CD8-positive, alpha-beta T cell (primary cell): ENCODE measurements at places on chromosomes 7 and 10.

DNA sequence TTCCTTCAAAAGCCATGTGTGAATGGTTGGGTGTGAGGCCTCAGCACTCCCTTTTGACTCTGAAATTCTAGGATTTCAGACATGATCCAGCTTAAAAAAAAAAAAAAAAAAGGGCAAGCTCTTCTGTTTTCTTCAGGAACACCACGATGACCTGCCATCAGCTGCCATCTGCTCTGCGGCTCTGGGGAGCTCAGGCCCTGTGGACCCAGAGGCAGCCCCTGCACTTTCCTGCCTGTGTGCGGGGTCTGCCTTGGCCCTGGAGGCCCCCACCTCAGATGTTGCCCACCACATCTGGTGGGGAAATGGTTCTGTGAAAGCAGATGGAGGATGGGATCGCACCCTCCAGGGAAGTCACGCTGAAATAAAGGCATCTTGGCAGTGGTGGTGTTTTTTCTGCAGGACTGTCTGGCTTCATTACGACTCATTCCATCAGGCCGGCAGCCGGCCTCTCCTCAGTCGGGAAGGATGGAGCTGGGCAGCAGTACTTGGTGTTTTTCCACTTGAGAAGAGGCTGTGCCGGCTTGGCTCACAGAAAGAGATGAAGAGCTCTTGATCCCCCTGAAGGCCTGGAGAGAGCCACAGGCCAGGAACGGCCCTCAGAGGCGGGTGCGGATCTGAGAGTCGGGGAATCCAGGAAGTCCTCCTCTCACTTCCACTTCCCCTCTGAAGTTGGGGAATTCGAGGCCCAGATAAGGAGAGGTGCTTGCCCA lies 66.1 kb upstream of the AQP1 start:
- no peak for DNase-seq

GRCh38 chr7:131145026-131145425 lies 182.7 kb upstream of the MKLN1 start:
- DNase-seq: no peak

- DNase-seq: no peak
These were observed 98.6 kb downstream of the DNAJC1 start for GRCh38 chr10:21904930-21905329.

DNA sequence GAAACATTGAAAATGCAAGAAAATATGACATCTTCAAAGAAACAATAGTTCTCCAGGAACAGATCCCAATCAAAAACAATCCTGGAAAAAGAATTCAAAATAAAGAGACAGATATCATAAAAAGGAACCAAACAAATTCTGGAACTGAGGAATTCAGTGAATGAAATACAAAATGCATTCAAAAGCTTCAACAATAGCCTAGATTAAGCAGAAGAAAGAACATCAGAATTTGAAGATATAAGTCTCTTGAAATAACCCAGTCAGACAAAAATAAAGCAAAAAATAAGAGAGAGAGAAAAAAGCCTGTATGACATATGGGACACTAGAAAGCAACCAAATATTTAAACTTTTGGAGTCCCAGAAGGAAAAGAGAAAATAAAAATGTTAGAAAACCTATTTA lies 60.3 kb downstream of the MINPP1 start:
- DNase-seq: no peak

DNA sequence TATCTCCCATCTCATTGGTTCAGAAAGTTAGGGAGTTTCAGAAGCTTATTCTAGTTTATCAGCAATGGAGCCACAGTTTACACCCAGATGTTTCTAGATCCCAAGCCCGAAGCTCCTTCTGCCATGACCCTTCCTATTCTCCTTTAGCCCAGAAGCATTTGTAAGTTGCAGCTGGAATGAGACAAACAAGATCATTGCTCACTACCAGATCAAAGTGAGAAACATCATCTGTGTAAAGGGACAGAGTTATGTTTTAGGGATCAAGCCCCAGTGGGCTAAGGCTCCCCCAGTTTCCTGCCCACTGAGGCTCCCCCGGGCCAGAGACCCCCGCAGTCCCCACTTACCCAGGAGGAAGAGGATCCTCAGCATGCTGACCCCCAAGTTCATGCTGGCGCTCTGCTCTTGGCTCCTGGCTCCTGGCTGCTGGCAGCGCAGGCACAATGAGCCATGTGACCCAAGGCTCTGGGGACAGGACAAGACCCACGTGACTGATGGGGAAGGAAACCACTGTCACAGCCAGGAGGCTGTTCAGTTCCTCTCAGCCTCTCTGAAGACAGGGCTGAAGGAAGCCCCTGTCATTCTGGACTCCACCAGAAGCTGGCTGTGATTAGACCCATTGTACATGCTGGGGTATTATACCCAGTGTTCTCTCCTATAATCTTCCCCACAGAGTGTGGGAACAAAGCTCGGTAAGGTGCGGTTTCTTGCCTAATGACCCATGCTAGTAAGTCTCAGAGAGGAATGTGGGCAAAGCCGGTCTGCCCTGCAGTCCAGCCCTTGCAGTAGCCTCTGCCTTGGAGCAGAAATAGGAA lies at the start of gene TMEM273:
Gene TMEM273, minus strand, starts transcription at position 442 of the 812 bp plus-strand sequence. Its CDS starts 55 bp downstream, at position 387.
- peak; percentile 43 for DNase-seq

DNA sequence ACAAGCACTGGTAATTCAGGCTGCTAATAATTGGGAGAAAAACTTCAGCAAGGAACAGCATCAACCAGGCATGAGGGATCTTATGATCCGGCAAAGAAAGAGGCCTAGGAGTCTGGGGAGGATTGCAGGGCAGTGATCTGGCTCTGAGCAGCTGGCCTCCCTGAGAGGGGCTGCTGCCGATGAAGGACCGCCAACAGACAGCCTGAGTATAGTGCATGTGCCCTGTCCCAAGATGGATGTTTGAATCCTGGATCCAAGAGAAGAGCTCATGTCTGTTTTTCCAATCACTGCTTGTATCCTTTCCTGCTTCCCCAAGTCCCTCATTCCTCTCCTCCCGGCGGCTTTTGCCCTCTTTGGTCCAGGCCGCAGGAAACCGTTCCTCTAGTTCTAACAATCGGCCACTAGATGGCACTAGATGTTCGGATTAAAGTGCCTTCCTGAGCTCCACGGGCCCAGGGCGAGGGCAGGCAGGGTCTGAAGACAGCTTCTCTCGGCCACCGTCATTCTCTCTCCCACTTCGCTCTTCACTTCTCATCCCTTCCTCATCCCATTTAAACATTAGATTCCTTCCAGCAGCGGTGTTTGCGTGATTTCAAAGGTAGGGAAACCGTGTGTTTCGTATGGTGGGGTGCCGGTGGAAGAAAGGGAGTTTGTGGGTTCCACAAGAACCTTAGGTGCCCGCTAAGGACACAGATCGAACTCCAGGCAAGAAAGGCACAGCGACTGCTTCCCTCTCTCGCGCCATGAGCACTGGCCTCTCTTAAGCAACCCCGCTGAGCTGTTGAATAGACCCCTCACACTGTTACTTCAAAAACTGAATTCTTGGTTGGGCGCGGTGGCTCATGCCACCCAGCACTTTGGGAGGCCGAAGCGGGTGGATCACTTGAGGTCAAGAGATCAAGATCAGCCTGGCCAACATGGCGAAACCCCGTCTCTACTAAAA lies 82.4 kb downstream of the ADCYAP1R1 start:
- peak; percentile 48 for DNase-seq

- DNase-seq: no peak
These were observed 128.7 kb upstream of the CXCL12 start for GRCh38 chr10:44513591-44513990.

DNA sequence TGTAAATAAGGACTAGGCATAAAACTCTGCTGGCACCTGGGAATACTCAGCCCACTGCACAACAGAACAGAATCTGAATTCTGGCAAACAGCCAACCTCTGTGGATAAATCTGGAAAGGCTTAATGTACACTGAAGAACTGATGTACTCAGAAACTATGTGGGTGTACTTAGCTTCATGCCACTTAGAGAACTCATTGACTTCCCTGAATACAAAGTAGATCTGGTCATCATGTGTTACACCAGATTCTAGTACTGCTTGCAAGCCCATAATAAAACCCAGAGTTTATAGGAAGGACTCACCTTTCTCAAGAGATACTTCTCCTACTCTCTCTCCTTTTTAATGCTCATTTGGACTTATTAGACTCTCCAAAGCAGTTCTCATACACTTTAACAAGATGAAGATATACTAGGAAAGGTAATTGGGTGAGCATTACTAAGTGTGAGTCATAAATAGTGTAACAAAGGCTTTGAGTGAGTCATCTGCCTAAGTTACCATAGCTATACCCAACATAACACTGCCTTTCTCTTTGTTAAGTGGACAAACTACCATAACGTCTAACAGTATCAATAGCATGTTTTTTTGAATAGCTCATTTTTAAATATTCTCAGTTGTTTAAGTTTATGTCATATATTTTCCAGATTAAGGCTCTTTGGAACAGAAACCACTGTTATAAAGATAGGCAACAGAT lies 309.1 kb downstream of the MDFIC start:
- DNase-seq: peak; percentile 20

GRCh38 chr7:138345567-138345966 lies 114.5 kb upstream of the TRIM24 start:
- no peak for DNase-seq

GRCh38 chr10:3624367-3624766 lies 160.6 kb downstream of the KLF6 start:
- DNase-seq: no peak

GRCh38 chr7:143016996-143017395 lies 9.9 kb downstream of the OR9A2 start:
- no peak for DNase-seq

DNA sequence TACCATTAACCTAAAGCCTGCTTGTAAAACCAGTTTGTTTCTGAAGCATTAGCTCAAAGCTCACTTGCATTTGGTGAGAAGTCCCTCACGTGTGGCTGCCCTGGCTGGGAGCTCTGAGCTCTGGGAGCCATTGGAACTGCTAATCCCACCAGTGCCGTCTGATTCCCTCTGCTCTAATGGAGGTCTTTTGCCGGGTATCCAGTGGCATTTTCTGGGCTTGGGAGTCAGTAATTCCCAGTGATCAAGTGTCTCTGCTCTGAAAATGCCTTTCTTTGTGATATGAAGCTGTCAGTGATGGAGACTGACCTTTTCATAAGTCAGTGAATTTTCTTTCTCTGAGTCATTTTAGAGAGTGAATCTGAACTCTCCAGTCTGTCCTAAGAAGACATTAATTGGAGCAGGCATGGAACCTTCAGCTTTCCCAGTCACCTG lies 36.9 kb upstream of the FAM20C start:
- no peak for DNase-seq

DNA sequence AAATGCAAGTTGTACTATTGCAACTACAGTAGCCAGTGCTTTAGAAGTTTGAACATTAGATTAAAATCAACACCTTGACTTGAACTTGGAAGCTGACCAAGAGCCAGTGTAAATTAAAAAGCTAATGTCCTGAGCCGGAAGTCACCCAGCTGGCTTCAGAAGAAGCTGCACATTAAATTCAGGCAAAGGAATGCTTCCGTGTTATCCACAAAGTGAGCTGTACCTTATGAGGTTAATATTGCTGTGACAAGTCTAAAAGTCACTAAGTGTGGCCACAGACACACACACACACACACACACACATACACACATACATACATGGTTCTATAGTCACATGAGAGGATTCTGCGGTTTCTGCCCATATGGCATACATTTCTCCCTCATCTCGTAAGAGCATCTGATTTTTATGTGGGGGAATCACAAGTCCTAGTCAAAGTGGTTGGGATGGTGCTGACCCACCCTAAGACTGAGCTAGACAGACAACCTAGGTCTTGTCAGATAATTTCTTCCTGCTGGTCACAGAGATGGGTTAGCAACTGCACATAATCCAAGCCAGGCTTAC lies 612.9 kb downstream of the SORCS1 start:
- DNase-seq: no peak

- no peak for DNase-seq
These were observed 27.7 kb downstream of the CC2D2B start for GRCh38 chr10:95935429-95935828.

- DNase-seq: no peak
These were observed 348.6 kb downstream of the ANKRD7 start for GRCh38 chr7:118573085-118573484.

DNA sequence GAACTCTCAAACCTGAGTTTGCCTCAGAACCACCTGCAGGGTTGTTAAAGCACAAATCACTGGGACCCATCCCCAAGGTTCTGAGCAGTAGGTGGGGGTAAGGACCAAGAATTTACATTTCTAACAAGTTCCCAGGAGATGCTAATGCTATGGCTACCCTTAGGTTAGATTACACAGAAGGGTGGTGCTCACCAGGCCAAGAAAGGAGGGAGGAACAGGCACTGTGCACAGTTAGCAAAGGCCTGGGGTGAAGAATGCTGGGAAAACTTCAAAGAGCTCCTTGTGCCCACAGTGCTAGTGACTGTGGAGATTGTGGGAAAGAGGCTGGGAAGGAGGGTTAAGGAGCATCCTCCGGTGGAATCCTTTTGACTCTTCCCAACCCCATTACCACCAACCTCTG lies 8.7 kb upstream of the PRSS2 start:
- no peak for DNase-seq

- peak; percentile 71 for DNase-seq
These were observed 214.0 kb upstream of the KLF14 start for GRCh38 chr7:130947792-130948580.

GRCh38 chr7:20577441-20578071 lies 37.9 kb upstream of the ABCB5 start:
- DNase-seq: no peak

DNA sequence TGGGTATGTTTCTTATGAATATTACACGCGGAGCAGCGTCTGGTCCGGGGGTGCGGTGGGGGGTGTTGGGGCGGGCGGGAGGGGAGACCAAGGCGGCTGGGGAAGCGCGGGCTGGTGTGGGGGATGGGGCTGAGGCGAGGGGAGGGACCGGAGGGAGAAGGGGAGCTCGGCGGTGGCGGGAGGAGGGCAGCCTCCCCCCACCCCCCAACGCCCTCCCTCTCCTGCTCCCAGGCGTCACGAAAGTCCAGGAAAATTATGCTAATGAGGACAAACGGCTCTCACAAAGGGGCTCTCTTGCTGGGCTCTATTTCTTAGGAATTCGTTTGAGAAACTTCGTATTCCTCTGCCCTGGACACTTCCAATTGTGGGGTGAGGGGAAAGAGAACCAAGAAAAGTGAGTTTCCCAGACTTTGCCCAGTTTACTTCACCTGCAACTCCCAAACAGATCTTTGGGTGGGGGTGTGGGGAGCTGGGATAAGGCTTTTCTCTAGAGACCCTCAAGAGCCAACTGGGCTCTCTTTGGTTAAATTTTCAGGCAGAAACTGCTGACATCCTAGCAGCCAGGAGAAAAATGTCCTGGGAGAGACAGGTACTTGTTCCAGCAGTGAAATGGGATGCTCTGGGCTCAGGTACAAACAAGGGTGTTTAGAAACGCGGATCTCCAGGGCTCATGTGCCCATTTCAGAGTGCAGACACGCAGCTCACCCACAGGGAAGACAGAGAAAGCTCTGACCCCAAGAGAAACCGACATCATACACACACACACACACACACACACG lies 11.7 kb upstream of the HOXA2 start:
- DNase-seq: no peak

GRCh38 chr7:100019908-100020307 lies 4.5 kb downstream of the ZKSCAN1 start:
- no peak for DNase-seq
